A549 treated with CpdA at 1 μM for 4 hours (cell line): ENCODE measurements at places on chromosomes 7 and 10. TPM values are rescaled to one million over a fixed set of nuclear protein-coding genes. Genes with fewer than 3 reads are reported as not detected.

LRIT1 gene
- not detected in 5 replicates for total RNA-seq

EPO gene
- 0.03 TPM in 1 of 5 replicates, not detected in the others for total RNA-seq

TEX47 gene
- total RNA-seq, result not detected in 5 replicates

AUTS2 gene
- total RNA-seq, result 2.9 to 4.8 TPM (median 4.2 TPM) in 5 replicates

LRRN3 gene
- total RNA-seq, result 0.06 to 0.17 TPM (median 0.07 TPM) in 5 replicates

GFRA1 gene
- 8.6 to 11.3 TPM (median 9.9 TPM) in 5 replicates for total RNA-seq

CLDN4 gene
- 3.2 to 7.0 TPM (median 4.9 TPM) in 5 replicates for total RNA-seq

HSPA12A gene
- total RNA-seq, result 11.9 to 14.6 TPM (median 13.5 TPM) in 5 replicates

RTKN2 gene
- 0.79 to 1.4 TPM (median 0.89 TPM) in 5 replicates for total RNA-seq

PODXL gene
- total RNA-seq, result 44.7 to 71.9 TPM (median 60.4 TPM) in 5 replicates

SLC26A3 gene
- not detected in 5 replicates for total RNA-seq

ZNF853 gene
- total RNA-seq, result 1.9 to 3.0 TPM (median 2.2 TPM) in 5 replicates

FLNC gene
- 4.0 to 7.5 TPM (median 5.2 TPM) in 5 replicates for total RNA-seq

BEND7 gene
- 10.6 to 14.1 TPM (median 12.0 TPM) in 5 replicates for total RNA-seq
